NCI-H510A (cell line): ENCODE measurements at places on chromosomes 5 and 9.

DNA sequence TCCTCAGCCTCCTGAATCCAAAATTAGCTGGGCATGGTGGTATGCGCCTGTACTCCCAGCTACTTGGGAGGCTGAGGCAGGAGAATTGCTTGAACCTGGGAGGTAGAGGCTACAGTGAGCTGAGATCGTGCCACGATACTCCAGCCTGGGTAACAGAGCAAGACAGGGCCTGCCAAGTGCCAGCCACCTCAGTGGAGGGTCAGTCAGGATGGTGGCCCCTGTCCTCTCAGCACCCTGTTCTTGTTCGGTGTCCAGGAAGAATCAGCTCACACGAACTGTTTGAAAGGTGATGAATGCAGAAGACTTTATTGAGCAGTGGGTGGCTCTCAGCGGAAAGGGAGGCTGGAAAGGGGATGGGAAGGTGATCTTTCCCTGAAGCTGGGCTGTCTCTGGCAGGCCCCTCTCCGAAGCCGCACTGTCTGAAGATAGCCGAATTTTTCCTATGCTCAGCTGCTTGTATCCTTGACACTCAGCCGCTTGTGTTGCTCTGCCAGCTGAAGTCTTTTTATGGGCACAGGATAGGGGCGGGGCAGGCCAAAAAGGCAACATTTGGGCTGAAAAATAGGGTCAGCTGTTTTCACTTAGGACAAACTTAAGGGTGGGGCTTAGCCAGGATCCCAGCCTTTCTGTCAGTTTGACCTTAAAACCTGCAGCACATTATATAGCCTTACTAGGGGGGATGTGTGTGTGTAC lies 50.9 kb downstream of the UBE2R2 start:
- DNase-seq: no peak

- DNase-seq: no peak
These were observed 66.9 kb upstream of the EPB41L4A start for GRCh38 chr5:112485934-112486355.

DNA sequence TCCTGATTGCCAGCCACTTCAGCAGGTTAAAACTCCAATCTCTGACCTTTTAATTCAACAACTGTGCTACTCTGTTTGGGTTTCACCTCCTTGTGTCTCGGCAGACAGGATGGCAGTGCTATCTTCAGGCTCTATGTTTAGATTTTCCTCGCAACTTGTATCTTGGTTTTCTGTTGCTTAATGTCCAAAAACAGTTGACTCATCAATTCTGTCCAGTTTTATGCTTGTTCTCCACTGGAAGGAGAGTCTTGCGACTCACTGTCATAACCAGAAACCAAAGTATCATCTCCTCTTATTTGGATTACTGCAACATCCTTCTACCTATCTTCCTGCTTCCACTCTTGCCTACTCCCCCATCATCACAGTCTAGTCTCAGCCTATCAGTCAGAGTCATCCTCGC lies 130.9 kb upstream of the ADAMTS16 start:
- no peak for DNase-seq

- no peak for DNase-seq
These were observed 329.3 kb downstream of the ENC1 start for GRCh38 chr5:74310997-74311930.

GRCh38 chr5:172939071-172939470 lies 20.2 kb upstream of the RPL26L1 start:
- no peak for DNase-seq

DNA sequence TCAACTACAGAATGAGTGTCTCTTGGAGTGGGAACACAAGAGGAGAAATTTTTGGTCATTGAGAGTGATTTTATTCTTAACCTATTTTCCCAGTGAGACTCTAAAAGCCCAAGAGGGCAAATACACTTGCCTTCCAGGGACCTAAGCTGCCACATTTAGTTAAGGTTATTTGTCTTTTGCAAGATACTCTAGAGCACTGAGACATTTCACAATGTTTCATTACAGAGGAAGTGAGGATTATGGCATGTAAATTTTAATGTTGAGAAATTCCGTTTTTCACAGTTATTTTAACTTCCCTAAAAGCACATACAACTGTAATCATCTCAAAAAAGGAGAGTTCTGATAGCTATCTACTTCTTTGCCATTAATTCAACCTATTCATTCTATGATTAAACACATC lies 38.7 kb upstream of the RAB3C start:
- DNase-seq: no peak

DNA sequence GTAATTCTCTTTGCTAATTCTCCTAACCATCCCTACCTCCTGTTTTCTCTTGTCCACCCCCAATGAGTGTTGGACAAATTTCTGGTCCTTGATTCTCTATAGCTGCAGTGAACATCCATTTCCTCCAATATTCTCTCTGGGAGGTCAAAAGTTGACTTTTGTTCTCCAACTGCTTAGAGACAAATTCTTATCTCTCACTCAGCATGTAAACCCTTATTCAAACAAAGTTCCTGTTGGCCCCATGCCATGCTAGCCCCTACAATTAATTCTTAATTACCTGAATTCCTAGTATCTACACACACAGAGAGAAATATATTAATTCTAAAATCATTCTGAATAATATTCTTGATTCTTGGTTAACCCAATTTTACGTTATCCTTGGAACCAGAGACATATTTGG lies 472.9 kb upstream of the ACTBL2 start:
- no peak for DNase-seq

DNA sequence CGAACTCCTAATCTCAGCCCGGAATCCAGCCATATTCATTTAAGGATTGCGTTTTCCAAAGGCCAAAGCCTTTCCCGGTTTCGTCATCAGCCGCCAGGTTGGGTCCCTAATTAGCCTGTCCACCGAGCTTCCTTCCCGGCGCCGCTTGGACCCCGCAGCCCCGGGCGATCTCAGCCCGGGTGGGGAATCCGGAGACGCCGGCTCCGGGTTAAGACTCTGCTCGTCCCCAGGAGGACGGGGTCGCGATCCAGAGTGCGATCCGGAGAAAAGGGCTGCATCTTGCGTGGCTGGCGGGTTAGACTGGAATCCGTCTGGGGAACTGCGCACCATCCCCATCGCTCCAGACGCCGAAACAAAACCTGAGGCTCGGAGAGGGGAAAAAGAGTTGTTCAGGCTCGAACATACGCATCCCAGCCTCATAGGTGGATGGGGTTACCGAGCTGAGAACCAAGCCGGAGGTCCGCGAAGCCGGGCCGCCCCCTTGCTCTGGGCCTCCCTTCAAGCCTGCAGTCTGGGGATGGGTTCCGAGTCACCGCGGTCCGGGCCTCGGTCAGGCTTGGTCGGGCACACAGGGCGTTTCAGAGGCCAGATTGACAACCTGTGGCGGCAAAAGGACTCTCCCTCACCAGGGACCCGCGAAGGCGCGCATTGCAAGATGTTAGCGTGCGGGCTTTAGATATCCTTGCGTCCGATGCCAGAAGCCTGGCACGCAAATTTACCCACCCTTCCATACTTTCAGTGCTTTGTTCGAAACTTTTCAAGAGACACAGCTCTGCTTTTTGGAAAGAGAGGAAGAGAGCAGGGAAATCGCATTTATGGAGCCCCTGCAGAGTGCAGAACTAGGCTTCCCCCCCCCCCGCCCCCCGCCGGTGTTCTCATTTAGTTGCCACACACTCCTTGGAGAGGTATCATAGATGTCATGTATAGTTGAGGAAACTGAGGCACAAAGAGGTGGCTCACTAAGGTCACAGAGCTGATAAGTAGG lies 7.9 kb downstream of the MSX2 start:
- no peak for DNase-seq

GRCh38 chr5:126924331-126925033 lies 105.9 kb downstream of the MARCHF3 start:
- no peak for DNase-seq

DNA sequence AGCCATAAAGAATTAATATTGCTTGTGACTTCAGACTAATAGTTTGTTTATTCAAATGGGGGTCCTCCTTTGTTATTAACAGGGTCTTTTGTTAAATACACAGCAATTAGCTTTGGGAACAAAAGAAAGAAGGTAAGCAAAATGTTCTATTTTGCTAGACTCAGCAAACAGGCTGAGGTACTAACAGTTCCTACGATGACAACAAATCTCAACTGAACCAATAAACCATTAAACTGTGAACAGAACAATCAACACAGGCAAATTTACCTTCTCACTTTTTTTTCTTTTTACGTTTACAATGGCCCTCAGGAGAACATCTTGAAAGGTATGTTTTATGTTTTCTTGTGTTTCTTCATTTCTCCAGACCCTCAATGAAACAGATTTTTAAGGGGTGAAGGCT lies 207.2 kb downstream of the NFIB start:
- no peak for DNase-seq

GRCh38 chr5:95647886-95648860 lies 1.6 kb downstream of the RFESD start:
- no peak for DNase-seq

GRCh38 chr5:127685662-127686061 lies 17.5 kb upstream of the CCDC192 start:
- DNase-seq: no peak

DNA sequence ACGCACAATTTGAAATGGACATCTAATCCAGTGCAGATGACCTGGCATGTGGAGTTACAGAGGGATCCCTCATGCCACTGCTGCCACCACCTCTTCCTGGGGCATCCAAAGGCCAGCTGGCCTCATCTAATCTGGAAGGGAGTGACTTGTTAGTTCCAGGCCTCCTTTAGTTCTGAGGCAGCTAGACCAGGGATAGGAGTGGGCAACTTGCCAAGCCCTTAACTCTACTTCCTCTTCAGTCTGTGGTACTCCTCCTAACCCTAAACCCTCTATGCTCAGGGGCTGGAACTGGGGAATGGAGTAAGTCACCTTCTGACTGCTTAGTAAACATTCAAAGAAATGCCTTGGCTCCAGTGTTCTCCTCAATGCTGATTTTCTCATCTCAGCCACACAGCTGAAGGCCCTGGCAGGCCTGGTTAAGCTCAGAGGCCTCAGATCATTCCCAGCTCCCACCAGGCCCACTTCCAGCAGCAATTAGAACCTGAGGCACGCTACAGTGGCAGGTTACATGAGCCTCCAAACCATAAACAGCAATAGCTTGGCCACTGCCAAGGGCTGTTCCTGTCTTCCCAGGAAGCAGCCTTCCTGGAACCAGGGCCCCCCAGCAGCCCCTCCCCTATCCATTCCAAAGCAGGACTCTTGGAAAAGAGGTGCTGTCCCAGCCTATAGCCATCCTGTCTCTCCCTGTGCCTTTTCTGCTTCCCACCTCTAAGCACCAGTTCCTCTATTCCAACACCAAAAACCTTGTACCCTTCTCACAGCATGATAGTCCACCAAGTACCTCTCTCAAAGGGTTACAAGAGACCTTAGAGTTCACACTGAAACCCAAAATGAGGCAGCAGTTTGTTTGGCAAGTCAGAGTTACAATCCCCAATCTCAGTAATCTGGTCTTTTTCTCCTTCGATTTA lies 2.0 kb downstream of the EIF4EBP3 start:
- DNase-seq: no peak

- no peak for DNase-seq
These were observed 255.3 kb downstream of the FSTL4 start for GRCh38 chr5:133356984-133357421.

DNA sequence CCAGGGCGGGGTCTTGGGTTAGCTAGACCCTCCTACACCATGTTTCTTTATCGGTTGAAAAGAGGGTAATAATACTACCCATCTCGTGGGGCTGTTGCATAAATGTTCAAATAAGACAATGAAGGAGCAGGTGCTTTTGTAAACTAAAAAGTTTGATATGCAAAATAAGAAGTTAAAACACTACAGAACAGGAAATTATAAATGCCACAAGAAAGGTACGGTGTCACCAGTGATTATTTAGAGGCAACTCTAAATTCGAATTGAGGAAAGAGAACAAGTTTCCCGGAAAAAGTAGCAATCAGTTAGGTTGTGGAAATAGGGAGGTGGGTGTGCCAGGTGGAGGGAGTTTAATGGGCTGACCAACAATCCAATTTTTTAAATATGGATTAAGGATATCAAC lies 2.5 kb upstream of the PHF19 start:
- DNase-seq: no peak

GRCh38 chr5:39650008-39650762 lies 225.4 kb upstream of the DAB2 start:
- no peak for DNase-seq

GRCh38 chr5:122137702-122138101 lies 8.4 kb downstream of the ZNF474 start:
- DNase-seq: peak; percentile 25

- DNase-seq: no peak
These were observed 89.4 kb downstream of the MACROH2A1 start for GRCh38 chr5:135309391-135310327.

DNA sequence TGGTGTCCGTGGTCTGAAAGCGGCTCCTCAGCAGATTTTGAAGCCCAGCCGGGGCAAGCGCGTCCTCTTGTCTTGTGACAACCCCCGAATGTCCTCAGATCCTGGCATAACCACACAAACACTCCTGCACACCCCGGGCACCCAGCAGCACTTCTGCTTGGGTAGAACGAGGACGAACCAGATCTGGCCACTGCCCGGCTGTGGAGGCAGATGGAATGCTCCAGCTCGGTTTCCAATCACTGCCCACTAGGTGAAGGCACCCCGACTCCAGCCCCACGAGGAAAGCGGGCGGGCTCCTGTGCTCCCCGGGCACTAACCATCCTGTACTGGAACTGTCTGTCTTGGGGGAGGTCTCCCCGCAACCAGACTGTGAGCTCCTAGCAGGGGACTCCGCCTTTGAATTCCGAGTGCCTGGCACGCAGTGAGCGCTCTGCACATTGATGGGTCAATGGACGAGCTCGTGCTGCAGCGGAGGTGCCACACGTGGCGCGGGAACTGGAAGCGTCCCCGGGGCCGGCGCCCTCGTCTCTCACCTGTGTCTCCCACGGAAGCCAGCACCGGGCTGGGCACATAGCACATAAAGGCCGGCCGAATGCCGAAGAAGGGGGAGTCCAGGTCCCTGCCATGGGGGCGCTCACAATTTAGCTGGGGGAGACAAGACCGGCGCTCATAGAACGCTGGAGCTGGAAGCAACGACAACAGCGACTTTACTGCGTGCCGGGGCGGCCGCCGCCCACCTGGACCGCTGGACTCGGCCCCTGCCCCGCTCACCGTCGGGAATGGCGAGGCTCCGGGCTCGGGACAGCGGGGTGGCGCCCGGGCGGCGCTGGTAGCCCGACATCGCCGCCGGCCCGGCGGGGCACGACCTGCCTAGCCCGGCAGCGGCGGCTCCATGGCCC lies 608 bp downstream of the ENTR1 start:
- DNase-seq: peak; percentile 9

- DNase-seq: no peak
These were observed 115.4 kb downstream of the OXCT1 start for GRCh38 chr5:41754857-41755256.

- no peak for DNase-seq
These were observed 50.7 kb upstream of the SLC25A51 start for GRCh38 chr9:37954581-37954981.

DNA sequence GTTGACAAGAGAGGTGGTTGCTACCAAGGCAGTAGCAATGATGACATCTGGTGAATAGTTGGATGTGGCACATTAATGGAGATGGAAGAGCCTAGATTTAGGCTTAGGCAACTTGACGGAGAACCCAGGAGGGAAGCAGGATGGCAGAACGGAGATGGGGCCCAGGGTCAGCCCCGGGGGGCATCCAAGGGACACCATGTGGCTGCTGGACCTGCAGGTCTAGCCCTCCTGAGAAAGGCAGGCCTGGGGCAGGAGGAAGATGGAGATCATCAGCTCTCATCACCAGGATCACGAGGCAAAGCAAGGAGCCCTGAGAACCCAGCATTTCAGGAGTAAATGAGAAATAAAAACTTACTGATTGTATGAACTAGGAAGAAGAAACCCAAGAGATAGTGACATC lies 216.2 kb downstream of the AUH start:
- no peak for DNase-seq
